ENCODE measurements at places on chromosomes 13 and 19. TPM values are rescaled to one million over a fixed set of nuclear protein-coding genes. Genes with fewer than 3 reads are reported as not detected.
A peak's percentile ranks its signal among the peaks of the same experiment; 100 is the strongest.

DNA sequence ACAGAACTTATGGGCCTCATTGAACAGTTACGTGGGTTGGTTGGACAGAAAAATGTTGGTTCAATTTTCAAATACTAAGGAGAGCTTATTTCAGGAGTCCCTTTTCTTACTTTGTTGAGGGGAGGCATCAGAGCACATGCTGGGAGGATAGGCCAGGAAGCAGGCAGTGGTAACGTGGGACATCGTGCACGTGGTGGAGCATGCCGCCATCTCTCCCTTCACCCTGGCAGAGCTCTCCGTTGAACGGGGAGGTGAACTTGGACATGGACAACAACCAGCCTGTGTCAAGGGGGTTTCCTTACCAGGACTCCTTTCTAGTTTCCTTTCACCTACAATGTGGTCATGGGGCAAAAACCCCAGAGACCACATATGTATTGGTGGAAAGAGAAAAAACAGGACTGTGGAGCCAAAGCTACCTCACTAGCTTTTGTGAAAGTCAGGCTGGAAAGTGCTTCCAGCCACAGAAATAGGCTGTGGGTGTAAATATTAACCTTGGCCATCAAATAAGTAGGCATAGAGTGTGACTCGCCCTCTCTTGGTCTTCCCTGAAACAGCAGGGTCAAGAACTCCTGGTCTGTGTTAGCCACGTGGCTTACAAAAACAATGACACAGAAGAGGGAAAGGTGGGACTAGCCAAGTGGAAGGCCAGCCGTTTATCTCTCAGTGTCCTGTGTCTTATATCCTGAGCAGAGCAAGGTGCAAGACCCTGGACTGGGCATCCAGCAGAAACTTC lies 14.4 kb downstream of the MICOS13 start:
- no peaks in the 10 kb centered on the region for H3K4me1 ChIP-seq
- H3K36me3 ChIP-seq: peaks cover 97% of the 10 kb centered on the region
- no peak for DNase-seq
- H3K27ac ChIP-seq: no peak overlapping the region
- H3K4me3 ChIP-seq: no peak overlapping the region

DNA sequence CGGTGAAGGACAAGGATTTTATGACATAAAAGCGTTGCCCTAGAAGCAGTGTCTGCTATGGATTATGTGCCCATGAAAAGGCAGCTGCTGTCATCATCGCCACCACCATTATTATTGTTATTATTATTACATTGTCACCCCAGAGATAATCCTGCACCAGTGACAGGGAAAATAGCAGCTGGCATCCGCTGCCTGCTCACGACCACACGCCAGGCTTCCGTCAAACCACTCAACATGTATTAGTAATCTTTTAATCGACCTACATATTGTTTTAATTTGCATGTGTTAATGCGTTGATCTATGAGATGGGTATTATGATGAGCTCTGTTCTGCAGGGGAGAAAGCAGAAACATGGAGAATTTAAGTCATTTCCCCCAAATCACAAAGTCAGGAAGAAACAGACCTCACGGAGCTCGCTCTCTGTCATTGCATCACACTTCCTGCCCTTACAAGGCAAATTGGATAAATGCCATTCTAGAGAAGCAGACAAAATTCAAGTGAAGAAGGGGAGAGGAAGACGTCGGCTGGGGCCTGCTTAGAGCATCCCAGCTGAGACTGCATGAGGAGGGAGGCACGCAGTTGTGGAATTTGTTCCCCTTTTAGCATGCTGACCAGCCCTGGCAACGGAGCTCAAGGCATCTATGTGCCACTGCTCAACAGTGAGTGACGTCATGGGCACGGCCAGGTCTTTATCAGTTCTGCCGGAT lies at the start of gene FFAR3:
TSS of gene FFAR3 (plus strand) at position 594 of the 707 bp plus-strand sequence. CDS start 431 bp downstream, outside the sequence.
- peak; percentile 65 for DNase-seq
- H3K36me3 ChIP-seq: no peaks in the 10 kb centered on the region
- H3K4me1 ChIP-seq: peaks cover 17% of the 10 kb centered on the region
- no peak within 1 kb of the TSS for H3K27ac ChIP-seq
- H3K4me3 ChIP-seq: no peak within 1 kb of the TSS

VSTM1 gene
- not detected for polyA plus RNA-seq

PCP2 gene
- polyA plus RNA-seq: 9.3 TPM
